D341Med (cell line): ENCODE measurements at places on chromosomes 11 and 22.
A peak's percentile ranks its signal among the peaks of the same experiment; 100 is the strongest.

DNA sequence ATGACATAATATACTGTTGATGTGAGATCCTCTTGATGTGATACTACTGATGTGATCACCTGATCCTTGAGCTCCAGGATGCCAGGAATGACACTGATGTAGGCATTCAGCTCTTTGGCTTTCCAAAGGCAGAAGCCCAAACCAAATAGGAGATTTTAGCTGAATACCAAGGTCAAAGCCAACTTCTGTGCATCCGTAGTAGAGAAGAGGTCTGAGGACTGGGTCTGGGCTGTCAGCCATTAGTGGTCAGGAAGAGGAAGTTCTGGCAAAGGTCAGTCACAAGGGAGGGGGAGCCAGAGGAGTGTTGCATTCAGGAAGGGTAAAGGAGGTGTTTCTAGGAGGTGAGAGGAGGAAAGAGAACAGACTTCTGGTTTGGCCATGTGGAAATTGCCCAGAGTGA lies 53.4 kb upstream of the PARVG start:
- no peak for DNase-seq

- no peak for DNase-seq
These were observed 120.8 kb downstream of the KCNQ1 start for GRCh38 chr11:2565447-2566222.

GRCh38 chr11:81237139-81237538 lies 1496.5 kb downstream of the FAM181B start:
- DNase-seq = peak; percentile 30

DNA sequence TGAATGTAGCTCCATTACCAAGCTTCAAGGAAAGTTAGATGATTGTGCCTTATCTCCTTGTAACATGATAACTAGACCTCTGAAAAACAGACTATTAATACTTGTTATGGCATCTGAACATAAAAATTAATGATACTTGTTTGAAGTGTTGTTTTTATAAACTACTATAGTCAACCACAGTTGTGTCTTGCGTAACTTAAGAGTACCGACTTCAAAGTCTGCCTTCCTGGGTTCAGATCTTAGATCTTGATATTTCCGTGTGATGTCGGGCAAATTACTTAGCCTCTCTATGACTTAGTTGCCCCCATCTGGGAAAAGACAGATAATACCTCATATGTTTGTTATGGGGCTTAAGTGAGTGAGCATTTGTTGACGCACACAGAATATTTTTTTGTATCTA lies 906.5 kb downstream of the JRKL start:
- no peak for DNase-seq

DNA sequence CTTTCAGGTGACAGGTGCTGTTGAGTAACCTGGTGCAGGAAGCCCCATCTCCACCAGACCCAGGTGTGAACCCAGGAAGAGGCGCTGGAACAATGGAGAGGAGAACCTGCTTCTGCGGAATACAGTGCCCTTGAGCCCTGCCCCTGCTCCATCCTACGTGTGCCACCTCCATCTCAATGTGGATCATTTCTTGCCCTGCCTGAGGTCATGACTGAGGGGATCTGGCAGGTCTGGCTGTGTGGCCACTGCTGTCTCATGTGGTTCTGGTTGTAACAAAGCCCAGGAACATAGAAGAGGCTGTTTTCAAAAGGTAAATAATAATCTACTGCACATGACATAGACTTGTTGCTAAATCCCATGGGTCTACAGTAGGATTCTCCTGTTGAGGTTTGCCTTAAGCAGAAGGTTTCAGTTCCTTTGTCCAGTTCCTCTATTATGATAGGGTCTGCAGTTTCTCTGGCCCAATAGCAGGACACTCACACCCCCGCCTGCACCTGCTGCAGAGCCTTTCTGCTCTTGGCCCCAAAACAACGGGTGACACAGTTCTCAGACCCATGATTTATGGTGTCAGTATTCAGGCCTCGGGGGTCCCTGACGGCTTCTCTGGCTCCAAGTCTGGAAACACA lies 113.5 kb upstream of the IGLL5 start:
- DNase-seq = no peak

DNA sequence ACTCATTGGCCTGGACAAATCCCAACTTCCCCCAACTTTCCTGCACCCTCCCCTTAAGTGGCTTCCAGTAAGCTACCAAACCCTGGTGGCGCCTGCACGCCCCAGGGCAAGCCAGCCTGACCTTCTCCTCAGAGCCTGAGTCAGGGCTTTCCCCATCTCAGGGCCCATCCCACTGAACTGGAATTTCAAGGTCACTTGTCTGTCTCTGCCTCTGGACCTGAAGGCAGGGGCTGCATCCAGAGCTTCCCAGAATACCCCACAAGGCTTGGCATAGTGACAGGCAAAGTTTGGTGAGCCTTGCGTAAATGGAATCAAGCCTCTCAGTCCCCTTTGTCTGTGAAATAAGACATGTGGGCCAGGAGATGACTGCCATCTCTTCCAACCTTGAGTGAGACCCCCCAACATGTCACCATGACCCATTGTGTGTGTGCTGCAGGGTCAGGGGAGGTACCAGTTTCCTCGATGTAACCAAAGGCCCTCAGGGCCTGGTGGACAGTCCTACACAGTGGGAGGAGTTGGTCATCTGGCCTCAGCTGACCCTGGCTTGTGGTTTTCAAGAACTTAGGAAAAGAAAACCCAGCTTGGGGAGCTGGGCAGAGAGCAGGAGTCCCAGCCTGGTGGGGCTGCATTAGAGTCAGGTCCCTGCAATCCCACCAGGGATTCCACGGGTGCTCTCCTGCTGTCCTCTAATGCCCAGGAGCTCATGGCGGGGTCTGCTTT lies 8.9 kb downstream of the ALX4 start:
- no peak for DNase-seq

DNA sequence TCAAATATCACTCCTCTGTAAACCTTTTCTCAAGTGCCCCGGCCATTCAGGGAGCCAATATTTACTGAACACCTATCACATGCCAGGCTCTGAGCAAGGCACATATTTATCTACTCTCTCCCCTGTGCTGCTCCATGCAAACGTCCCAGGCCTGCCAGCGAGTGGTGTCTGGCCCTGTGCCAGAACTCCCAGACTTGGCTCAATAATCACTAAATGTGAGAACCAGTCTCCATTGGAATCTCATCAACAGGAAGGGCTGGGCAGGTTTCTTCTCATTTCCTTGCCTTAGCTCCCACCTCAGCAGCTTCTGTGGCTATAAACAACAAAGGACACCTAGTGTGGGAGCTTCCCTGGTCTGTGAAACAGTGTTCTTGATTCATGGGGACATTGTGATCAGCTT lies 21.7 kb downstream of the RASSF10 start:
- DNase-seq = no peak

- DNase-seq = no peak
These were observed 10.5 kb downstream of the ARHGEF17 start for GRCh38 chr11:73318501-73319011.

DNA sequence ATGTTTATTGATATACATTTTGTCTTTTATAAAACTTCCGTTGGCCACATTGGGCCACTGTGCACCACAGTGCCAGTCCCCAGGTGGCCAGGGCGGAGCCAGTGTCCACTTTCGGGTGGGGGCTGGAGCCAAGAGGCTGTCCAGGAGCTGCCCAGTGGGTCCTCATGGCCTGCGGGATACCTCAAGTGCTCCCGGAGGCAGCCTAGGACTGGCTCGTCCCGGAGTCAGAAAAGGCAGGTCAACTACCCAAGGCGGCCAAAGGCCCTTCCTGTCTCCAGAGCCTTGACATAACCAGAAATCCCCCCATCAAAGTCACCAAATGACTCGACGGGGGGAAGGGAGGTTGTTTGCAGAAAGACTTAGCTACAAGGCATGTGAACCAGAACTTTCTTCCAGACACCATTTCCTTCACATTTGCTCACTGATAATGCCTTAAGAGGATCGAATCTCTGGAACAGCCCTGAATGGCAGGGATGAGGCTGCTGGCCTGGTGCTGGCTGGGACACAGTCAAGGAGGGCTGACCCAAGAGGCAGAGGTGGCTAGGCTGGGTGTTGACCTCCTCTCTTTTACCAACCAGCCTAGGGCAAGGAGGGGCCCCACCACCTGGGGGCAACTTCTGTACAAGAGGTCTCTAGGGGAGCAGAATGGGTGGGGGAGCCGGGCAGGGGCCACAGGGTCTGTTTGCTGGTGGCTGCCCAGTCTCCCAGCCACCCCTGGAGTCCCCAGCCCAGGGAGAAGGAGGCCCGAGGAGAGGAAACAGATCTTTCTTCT lies 8.4 kb downstream of the MRGPRF start:
- DNase-seq = no peak

- DNase-seq = no peak
These were observed 239.5 kb downstream of the ST3GAL4 start for GRCh38 chr11:126594921-126595367.

GRCh38 chr11:111387363-111387762 lies 8.3 kb upstream of the POU2AF1 start:
- no peak for DNase-seq

GRCh38 chr11:96464700-96465307 lies 75.0 kb downstream of the JRKL start:
- peak; percentile 63 for DNase-seq

GRCh38 chr11:29005401-29005980 lies 897.3 kb downstream of the METTL15 start:
- DNase-seq = peak; percentile 12

- no peak for DNase-seq
These were observed 111.1 kb downstream of the TP53I11 start for GRCh38 chr11:44839458-44840084.

GRCh38 chr11:128607819-128608218 lies 20.5 kb upstream of the ETS1 start:
- DNase-seq = no peak

DNA sequence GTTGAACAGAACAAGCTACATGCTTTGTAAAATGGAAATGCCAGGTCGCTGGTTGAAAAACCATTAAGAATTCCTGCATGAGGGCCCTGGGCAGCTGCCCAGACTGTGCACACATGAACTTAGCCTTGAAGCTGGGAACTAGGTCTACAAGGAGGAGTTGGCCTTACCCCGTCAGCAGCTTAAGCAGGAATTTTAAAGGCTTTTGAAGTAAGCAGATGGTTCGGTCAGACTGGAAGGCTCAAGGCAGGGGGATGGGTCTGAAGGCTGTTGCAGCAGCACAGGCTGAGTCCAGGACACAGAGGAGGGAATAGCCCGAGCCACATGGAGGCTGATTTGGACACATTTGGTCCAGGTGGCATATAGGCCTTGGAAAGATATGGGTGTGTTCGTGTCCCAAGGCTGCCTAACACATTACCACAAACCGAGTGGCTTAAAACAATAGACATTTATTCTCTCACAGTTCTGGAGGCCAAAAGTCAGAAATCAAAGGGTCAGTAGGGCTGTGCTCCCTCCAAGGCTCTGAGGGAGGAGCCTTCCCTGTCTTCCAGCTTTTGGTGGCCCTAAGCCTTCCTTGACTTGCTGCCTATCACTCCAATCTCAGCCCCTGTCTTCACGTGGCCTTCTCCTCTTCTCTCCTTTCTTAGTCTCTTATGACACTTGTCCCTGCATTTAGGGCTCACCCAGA lies 11.6 kb downstream of the LIF start:
- DNase-seq = peak; percentile 62

DNA sequence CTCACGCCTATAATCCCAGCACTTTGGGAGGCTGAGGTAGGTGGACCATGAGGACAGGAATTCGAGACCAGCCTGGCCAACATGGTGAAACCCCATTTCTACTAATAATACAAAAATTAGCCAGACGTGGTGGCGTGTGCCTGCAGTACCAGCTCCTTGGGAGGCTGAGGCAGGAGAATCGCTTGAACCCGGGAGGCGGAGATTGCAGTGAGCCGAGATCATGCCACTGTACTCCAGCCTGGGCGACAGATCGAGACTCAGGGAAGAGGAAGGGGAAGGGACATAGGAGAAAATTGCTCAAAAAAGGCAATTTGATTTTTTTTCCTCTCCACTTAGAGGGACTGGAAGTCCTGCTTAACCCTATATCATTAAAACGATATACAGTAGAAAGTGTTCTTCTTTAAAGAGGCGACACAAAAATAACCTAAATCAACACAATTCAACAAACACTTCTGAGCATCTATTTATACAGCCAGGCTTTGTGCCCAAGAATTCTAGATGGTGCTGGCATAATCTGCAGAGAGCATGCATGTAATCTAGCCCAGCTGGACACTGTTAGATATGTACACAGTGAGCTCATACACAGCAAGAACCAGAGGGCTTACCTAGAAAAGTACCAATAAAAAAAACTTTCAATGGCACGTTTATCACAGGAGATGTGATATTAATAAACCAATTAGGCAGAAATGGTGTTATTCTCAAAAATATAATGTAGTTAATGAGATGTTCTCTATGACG lies 20.9 kb upstream of the DENND5A start:
- no peak for DNase-seq

- DNase-seq = peak; percentile 90
These were observed 54.1 kb downstream of the WNT11 start for GRCh38 chr11:76152086-76152681.

DNA sequence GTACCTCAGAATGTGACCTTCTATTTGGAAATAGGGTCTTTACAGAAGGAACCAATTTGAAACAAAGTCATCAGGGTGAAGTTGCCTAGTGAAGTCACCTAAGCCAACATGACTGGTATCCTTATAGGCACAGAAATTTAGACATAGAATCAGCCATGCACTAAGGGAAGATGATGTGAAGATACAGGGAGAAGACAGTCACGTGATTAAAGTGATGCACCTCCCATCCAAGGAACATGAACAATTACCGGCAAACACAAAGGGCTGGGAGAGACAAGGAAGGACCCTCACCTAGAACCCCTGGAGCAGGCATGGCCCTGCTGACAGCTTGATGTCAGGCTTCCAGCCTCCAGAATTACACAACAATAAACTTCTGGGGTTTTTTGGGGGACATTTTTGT lies 3.2 kb upstream of the CRYBB2 start:
- DNase-seq = no peak

GRCh38 chr22:45578524-45579147 lies 76.0 kb downstream of the FBLN1 start:
- DNase-seq = no peak

DNA sequence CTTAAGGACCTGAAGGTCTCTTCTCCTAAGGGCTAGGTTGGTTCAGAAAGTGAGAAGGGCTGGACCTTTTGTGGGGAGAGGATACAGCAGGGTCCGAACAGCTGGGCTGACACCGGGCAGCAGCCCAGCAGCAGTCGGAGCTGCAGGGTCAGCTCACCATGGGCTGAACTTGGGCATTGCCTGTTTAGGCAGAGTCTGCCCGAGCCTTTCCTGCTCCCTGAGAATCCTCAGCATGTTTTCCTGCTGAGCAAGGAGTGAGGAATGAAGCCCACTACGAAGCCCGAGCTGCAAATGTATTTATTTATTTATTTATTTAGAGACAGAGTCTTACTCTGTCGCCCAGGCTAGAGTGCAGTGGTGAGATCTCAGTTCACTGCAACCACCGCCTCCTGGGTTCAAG lies 83.9 kb downstream of the PTPRJ start:
- no peak for DNase-seq

DNA sequence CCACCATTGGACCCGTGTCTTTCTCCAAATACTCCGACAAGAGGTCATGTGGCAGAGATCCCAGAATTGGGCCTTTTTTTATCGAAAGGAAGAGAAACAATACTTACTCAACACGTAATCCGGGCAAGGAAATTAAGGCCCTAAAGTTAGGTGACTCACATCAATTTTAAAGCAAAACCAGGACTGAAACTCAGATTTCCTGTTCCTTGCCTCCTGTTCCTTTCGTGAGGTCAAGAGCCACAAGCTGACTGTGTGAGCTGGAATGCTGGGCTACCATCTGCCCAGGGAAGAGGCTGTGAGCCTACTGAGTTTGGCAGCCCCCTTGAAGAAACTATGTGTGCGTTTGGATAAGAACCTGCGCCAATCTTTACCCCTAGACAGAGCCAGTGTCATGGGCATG lies 27.1 kb upstream of the MRGPRX2 start:
- DNase-seq = no peak

- DNase-seq = no peak
These were observed at the start of gene TMA7B for GRCh38 chr22:39959640-39960447. TMA7B (plus strand) TSS chr22:39960397; CDS start chr22:39964375, 3,978 bp downstream.
